NCI-H1694 treated with DMSO at 0.1 percent for 48 hours (cell line): ENCODE measurements at places on chromosomes 11 and 22.
A peak's percentile ranks its signal among the peaks of the same experiment; 100 is the strongest.

DNA sequence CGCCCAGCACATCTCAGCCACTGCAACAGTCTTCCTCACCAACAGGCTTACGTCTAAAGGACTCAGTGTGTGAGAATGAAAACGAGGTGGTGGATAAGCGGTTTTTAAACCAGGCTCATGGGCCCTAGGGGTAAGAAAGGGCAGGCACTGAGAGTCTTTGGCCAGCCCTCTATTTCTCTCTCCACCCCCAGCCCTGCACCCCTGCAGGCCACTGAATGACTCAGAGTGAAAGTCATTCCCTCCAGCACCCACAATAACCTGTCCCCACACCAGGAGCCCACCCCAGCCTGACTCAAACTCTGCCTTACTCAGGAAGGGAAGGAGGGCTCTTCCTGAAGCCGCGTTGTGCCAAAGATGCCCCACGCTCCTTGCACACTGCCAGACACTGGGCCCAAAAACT lies 72.0 kb downstream of the LARGE1 start:
- DNase-seq = no peak

- DNase-seq = no peak
These were observed 83.2 kb downstream of the ATXN10 start for GRCh38 chr22:45754822-45755221.

GRCh38 chr11:20197881-20198280 lies 37.6 kb upstream of the DBX1 start:
- no peak for DNase-seq

GRCh38 chr11:122795307-122795706 lies 43.0 kb upstream of the CRTAM start:
- DNase-seq = no peak

- DNase-seq = no peak
These were observed 992.5 kb downstream of the OPCML start for GRCh38 chr11:132539590-132540368.

DNA sequence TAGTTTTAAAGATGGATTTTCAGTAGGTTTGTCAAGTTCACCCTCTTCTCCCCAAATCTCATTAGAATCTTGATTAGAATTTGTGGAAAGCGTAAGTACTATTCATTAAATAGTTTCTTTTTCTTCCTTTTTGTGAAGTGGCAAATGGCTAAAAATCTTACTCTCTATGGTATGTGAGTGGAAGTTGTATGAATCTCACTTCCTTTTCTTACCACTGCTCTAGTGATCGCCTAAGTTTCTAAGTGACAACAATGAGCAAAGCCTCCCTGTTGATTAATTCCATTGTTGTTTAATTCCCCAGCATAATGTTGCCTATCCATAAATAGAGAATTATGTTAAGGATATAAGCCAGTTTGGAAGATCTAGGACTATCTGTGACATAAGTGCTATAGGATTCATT lies 82.7 kb downstream of the PGR start:
- no peak for DNase-seq

GRCh38 chr11:27573024-27573423 lies 66.5 kb upstream of the LIN7C start:
- no peak for DNase-seq

DNA sequence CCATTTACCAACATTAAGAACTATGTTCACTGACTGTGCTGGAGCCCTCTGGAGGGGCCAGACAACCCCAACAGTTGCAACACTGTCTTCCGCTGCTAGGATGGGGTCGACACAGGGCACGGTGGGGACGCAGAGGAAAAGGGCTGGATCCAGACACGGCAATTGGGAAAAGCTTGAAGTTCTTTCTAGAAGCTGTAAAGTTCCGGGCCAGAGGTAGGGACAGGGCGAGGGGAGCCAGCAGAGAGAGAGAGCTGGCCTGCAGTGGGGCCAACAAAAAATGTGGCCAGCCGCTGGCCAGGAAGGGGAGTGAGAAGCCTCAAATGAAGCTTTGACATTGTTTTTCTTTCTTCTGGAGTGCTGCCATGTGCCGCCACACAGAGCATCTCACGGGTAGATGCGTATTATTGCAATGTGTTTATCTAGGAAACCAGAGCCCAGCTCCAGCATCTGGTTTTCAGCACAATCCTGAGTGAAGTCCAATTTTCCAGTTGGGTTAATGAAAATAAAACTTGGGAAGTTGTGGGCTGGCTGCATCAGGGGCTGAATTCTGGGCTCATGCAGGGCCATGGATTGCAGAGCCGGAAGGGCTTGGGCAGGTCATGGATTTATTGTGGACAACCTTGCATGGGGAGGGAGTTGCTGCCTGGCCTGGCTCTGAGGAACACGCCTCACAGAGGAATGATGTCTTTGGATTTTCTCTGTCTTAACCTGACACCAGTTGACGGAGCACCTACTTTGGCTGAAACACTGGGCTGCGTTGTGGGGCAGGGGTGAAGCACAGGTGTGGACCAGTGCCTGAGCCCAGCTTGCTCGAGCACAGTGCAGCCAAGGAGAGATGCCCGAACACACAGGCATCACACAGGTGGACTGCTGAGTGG lies 67.6 kb upstream of the AMPD3 start:
- no peak for DNase-seq

- DNase-seq = no peak
These were observed 7.0 kb upstream of the MTNR1B start for GRCh38 chr11:92962446-92962845.

GRCh38 chr11:92455210-92455790 lies 230.7 kb downstream of the FAT3 start:
- peak; percentile 20 for DNase-seq

- DNase-seq = no peak
These were observed 4.2 kb downstream of the RAB1B start for GRCh38 chr11:66272596-66272995.

- peak; percentile 96 for DNase-seq
These were observed 78.1 kb downstream of the NFAM1 start for GRCh38 chr22:42353883-42354727.

- DNase-seq = no peak
These were observed 18.7 kb downstream of the SCUBE2 start for GRCh38 chr11:9072626-9073176.

GRCh38 chr22:48835857-48836672 lies 991.6 kb downstream of the BRD1 start:
- DNase-seq = no peak

GRCh38 chr11:16925561-16926065 lies 88.6 kb downstream of the PLEKHA7 start:
- no peak for DNase-seq

DNA sequence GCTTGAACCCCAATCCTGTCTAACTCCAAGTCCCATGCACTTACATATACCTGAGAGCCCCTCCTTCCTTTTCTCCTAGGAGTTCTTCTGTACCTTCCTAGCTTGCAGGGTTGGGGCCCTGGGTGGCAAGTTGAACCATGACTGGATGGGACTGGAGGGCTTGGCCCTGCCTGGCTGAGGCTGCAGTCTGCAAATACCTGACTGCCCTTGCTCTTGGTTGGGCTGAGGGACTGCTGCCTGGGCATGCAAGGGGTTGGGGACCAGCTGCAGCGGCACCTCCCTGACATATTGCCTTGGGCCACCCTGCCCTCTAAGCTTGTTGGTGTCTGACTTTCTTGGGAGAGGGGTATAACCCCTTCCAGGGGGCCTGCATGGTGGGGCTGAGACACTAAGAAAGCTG lies 9.8 kb upstream of the SLC39A13 start:
- no peak for DNase-seq

DNA sequence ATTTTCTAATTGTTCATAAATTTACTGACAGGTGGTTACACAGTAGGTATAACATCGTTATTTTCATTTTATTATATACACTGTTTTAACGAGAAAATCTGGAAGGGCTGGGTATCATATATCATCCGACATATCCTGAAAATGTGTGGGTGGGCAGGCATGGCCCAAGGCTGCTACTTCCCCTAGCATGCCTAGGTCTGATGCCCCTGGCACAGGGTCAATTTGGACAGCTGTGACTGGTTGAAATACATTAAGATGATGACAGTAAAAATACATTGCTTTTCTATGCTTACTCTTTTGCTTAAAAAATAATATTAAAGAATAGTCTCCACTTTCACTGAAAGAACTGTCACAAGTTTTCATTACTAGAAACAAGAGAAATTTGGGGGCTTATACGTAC lies 908.8 kb downstream of the OPCML start:
- DNase-seq = peak; percentile 67

GRCh38 chr22:23787600-23787896 lies 782 bp downstream of the SMARCB1 start:
- no peak for DNase-seq

GRCh38 chr11:110098645-110099044 lies 5.5 kb downstream of the ZC3H12C start:
- DNase-seq = no peak

DNA sequence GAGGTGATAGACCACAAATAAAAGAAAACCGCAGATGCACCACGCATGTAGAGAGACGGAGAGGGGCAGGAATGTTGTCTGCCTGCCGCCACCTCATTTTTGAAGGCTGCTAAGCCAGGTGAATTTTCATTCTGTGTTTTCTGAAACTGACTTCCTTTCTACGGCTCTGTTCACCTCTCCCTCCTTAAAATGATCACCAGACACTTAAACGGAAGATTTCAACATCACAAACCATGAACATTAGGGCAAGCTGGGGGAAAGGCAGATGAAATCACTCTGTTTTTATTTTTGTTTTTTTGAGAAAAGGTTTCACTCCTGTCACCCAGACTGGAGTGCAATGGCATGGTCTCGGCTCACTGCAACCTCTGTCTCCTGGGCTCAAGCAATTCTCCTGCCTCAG lies 232.4 kb downstream of the MIAT start:
- no peak for DNase-seq

- DNase-seq = no peak
These were observed 370.6 kb upstream of the MPPED2 start for GRCh38 chr11:30956751-30957150.

DNA sequence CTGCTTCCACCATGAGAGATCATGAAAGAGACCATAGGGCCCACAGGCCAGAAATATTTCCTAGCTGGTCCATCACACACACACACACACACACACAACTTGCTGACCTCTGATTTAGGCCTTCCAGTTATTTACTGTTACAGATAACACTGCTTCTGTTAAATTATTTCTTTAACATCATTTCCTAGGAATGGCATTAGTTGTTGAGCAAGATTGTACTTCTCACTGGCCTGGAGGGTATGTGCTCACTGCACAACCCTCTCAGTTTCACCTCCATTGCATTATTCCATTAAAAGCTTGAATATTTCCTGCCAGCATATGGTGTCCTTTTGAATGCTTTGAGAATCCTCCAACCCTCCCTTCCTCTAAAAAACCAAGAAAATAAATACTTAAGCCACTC lies 104.4 kb downstream of the MICAL2 start:
- no peak for DNase-seq

DNA sequence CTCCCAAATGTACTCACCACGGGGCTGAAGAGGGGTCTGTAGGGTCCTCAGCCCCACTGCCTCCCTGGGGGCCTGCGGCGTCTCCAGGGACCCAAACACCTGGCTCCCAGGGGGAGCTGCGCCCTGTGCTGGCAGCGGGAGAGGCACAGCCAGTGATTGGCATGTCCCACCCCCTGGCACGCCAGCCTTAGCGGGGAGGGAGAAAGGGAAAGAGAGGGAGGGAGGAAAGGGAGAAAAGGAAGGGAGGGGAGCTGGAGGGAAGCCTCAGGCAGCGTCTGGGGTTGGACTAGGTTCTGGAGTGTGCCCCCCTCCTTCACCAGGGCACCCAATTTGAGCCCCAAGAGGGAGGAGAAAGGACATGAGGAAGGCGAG lies at the start of gene CHRM1:
CHRM1 (minus strand) TSS at position 163 of the 372 bp plus-strand sequence. CDS start 10,263 bp downstream, outside the sequence.
- DNase-seq = peak; percentile 63

- DNase-seq = no peak
These were observed 593 bp downstream of the SSH3 start for GRCh38 chr11:67303835-67304411.

- DNase-seq = no peak
These were observed 52.8 kb upstream of the TENM4 start for GRCh38 chr11:79493555-79494171.

DNA sequence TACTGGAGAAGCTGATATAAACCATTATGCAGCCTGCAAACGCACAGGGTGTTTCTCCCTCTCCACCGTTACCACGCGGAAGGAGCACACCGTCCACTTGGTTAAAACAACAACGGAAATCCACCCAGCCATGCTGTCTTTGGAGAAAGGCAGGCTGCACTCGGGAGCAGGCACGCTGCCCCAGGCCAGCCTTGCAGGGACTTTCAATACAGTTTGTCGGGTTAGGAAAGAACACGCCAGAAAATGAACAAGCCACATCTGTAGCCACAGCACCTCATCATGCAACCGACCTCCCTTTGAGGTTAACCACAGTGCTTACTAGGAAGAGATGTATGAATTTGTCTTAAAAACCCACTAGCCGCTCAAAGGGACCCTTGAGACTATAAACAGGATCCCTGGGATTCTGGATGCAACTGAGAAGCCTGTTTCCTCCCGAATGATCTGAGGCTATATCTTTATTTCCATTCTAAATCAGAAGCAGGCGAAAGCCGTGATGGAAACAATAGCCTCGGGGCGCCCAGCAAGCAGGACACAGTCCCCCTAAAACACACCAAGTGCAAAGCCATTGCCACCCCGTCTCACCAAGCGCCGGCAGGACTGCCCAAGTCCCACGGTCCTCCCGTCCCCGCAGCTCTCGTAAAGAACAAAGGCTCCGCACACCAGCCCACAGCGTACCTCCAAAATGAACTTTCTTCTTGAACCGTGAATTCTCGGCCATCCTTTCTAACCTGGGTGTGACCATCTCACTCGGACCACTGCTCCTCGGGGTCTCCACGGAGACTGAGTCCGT lies 318.9 kb downstream of the CTTN start:
- DNase-seq = no peak

- no peak for DNase-seq
These were observed 15.2 kb downstream of the SMC1B start for GRCh38 chr22:45398214-45398613.

DNA sequence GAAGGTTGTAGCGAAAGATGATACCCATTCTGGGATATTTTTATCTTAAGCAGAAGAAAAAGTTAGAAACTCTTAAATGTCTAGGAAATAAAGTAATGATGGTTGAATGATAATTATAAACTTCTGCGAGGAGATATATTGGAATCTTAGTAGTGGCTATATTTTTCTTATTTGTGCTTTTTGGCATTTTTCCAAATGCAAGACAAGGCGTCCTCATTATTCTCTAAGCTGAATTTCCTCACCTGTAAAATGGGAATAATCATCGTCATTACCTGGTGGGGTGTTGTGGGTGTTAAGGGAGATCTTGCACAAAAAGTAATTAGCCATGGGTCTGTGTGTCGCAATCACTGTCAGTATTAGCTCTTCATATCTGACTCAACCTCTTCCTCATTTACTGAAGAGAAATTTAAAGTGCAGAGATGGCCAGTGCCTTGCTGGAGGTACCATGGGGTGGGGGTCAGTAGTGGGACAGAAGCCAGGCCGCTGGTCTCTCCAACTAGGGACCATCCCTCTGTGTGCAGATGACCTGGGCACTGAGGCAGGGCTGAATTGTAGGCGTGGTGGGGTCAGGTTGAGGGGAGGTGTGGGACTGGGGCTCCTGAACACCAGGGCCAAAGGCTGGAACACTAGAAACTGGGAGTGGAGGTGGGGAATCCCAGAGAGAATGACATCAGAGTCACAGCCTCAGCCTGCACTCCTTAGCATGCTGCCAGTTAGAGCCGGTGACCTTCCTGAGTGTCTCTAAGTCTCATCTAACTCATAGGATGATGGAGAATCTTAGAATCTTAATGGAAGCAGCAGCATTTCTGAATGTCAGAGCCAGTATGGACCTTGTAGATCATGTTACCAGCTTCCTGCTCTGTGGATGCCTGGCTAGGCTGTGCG lies 4.1 kb downstream of the PITPNM1 start:
- DNase-seq = no peak
